C1 segment of cervical spinal cord (tissue), 14 donors: ENCODE measurements at places on chromosomes 11 and 22.

DNA sequence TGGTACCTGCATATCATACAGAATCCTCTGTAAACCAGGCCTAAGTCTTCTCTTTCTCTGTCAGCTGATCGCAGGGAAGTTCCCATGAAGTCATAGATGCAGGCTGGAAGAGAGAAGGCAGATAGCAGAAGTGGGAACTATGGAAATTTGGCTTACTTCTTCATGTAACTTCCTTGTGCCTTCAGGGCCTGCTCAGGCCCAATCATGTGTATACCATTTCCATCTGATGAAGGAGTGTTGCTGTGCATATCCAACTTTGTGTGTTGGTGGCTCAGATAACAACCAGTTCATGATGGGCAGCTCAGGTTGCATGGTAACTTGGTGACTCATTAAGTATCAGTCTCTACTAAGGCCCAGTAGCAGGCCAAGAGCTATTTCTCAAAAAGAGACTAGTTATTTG lies 53.1 kb upstream of the CEP295 start:
- DNase-seq, result no peak

GRCh38 chr11:123509737-123510578 lies 79.9 kb downstream of the GRAMD1B start:
- DNase-seq, result no peak

- no peak for DNase-seq
Observed at GRCh38 chr11:27205250-27205649, 157.8 kb downstream of the CCDC34 start.

DNA sequence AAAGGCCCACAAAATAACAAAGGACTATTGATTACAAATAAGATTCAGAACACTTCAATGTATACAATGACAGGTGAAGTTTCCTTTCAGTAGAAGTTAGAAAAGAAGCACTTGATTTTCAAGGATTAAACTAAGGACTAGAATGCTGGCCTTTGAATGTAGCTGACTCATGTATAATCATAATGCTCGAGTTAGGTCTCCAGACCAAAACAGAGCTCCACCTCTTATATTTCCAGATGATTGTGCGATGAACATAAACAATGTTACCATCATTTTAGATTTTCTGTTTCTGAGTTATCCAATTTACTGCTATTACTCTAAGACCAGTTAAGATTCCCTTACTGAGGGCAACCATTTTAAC lies 40.4 kb upstream of the RAPSN start:
- DNase-seq, result no peak

GRCh38 chr11:2942447-2942846 lies 13.2 kb upstream of the PHLDA2 start:
- DNase-seq, result no peak

GRCh38 chr11:130561441-130561881 lies 113.0 kb downstream of the ADAMTS15 start:
- DNase-seq, result no peak

DNA sequence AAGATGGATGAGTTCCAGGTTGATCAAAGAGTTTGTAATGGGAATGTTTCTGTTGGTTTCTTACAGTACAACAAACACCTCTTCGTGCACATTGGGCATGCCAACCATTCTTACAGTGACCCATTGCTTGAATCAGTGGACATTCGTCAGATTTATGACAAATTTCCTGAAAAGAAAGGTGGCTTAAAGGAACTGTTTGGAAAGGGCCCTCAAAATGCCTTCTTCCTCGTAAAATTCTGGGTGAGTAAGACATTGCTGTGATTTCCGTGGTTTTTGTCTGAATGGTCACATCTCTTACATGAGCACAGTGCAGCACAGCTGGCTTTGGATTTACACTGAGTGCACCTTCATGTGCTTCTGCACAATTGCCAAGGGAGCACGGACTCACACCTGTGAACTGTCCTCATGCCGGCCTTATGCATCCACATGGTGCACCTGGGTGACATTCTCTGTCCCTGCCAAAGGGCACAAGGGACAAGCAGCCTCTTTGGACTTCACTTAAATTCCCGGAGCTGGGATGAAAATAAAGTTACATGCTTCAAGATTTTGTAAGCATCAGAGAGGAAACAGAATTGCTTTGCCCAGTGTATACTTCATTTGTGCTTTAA lies 107.1 kb upstream of the RASSF10 start:
- no peak for DNase-seq

- no peak for DNase-seq
Observed at GRCh38 chr22:44890416-44891292, 119.2 kb downstream of the PHF21B start.

GRCh38 chr22:36713436-36713835 lies 9.9 kb upstream of the CACNG2 start:
- no peak for DNase-seq

GRCh38 chr11:111550258-111550657 lies 9.7 kb downstream of the LAYN start:
- DNase-seq, result no peak

DNA sequence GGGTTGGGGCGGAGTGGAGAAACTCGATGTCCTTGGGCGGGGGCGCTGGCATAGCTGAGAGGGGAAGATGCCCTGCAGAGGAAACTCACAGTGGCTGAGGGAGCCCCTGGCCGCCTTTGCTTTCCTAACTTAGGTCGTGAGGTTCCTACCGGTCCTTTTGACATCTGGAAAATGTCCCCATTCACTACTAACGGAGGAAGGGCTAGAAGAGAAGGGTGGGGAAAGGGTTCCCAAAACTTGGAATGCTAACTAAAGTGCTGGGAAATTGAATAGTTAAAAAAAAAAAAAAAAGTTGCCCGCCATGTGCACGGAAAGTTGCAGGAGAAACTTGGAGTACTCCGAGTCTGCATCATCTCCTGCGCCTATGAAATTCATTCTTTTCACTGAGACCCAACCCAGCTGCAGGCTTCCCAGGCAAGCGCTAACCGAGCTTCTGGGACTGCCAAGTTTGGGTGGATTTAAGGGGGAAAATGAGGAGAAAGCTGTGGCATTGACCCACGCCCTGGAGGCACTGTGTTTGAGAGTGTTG lies 796 bp downstream of the TIMP3 start:
- DNase-seq, result no peak

- DNase-seq, result peak; percentile 59
Observed at GRCh38 chr22:46592390-46592872, 27.8 kb upstream of the GRAMD4 start.

GRCh38 chr11:121291896-121292494 lies 576 bp upstream of the SC5D start:
- peak; percentile 68 for DNase-seq

- no peak for DNase-seq
Observed at GRCh38 chr11:889257-889656, 21.4 kb downstream of the CHID1 start.

DNA sequence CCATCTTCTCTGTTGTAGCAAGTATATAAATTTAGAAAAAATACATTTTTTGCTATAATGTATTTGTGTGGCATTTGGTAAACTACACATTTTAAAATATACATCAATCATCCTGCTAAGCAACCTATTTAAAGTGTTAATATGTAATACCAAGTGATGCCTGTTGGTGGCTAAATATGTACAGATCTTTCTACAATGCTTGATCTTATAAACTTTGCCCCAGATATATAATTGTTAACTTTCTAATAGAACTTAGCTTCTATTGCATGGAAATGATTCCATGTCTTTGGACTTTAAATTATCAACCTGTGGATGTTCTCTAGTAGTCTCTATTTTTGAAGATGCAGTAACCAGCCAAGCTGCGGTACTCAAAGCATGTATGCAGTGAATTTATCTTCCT lies 1260.4 kb upstream of the RAG2 start:
- DNase-seq, result no peak

DNA sequence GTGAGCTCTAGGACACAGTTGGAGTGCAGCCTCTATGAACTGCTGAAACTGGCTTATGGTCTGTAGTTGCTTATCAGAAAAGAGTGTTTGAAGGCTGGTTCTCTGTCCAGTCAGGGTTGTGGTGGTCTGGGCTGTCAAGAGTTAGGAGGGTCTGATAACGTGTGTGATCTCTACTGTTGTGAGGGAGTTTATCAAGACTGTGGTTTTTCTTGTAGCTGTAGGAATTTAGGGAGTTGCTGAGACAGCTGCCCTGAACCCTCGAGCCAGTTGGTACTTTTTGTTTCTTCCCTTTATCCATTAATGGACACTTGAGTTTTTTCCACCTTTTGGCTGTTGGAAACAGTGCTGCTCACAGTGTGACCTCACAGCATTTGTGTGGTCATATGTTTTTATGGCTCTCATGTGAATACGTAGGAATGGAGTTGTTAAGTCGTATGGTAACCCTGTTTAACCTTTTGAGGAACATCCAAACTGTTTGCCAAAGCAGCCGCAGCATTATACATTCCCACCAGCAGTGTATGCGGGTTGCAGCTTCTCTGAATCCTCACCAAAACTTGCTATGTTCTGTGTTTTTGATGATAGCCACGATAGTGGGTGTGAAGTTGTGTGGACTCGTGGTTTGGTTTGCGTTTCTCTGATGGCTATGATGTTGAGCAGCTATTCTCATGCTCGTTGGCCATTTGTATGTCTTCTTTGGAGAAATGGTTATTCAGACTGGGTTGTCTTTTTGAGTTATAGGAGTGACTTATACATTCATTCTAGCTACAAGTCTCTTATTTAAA lies 20.9 kb upstream of the DGCR8 start:
- no peak for DNase-seq

GRCh38 chr11:132920451-132921096 lies 611.7 kb downstream of the OPCML start:
- no peak for DNase-seq

DNA sequence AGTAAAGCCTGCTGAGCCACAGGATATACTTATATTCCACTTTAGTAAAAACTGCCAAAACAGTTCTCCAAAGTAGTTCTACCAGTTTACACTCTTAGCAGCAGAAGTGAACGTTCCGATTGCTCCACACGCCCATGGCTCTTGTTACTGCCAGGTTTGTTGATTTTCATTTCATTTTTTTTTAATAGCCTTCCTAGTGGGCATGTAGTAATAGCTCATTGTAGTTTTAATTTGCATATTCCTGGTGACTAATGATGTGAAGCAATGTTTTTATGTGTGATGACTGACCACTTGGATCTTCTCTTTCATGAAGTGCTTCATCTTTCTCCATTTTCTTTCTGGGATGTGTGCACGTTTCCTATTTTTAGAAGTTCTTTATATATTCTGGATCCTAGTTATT lies 4.8 kb upstream of the C11orf97 start:
- no peak for DNase-seq

DNA sequence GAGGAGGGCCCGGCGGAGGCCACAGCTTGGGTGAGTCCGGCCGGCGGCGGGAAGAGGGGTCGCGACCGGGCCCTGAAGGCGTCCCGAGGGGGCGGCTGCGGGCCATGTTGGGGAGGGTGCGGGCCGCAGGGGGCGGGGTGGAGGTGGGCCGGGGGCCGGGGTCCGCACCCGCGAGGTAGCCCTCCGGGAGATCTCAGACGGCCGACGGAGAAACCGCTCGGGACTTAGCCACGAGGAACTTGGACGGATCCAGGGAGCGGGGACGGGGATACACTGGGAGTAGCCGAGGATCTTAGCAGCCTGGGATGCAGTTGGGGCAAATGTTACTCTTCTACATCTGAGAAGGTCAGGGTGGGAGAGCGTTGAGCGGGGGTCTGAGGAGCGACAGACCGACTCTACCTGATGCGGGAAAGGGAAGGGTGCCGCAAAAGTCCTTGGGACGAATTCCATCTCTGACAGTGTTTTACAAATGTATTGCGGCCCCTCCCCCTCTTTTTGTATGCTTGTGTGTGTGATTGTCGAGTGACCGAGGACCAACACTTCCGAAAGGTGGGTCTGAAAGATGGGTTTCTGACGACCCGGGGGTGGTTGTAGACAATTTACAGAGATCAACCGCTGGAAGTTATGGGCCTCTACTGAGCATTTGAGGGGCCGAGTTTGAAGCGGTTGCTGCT lies 658 bp downstream of the STIP1 start:
- DNase-seq, result peak; percentile 50

DNA sequence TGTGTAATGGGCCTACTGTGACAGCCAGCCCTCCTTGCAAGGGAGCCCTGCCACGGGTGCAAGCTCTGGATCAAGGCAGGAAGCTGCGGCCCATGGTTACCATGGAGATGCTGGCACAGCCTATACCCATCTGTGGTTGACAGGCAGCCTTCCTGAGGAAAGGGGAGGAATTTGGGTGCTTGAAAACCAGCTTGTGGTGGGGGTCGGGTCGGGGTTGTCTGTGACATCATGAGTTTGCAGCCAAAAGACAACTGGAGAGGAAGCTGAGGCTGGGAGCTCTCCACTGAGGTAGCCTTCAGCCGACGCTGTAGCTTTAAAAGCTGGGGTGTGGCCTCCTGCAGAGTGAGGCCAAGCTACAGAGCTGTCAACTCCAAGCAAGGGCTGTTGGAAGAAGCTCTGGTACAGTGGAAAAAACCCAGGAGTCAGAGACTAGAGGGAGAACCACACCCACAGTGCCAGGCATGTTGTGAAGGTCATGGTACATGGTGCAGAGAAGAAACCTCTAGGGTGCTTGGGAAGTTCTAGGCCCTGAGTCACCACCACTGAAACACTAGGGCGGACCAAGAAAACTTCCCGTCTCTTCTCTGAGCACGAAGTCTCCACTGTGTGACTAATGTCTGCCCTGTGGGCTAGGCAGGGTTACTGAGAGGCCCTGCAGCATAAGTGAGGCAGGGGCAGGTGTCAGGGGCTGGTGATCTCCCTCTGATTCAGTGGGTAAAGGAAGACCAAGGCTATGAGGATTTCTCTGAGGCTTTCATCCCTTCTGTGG lies 10.8 kb upstream of the LDHA start:
- DNase-seq, result no peak

GRCh38 chr11:67614730-67615714 lies 8.3 kb downstream of the NDUFV1 start:
- no peak for DNase-seq

DNA sequence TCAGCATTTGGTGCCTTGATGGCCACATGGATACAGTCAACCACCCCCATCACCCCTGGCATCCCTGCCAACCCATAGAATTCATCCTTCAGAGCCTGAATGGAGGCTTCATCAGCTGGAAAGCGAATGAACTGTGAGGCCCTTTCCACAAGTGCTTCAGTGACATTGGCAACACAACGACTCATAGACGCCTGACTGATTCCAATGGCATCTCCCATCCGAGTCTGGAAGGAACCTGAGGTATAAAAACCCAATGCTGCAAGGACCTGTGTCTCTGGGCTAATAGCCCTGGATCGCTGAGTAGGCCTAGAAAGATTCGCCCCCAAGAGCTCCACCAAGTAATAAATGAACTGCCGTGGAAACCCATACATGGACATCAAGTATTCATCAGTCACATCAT lies 1.3 kb downstream of the HARBI1 start:
- no peak for DNase-seq

GRCh38 chr11:107962181-107962580 lies 33.9 kb downstream of the RAB39A start:
- DNase-seq, result no peak

DNA sequence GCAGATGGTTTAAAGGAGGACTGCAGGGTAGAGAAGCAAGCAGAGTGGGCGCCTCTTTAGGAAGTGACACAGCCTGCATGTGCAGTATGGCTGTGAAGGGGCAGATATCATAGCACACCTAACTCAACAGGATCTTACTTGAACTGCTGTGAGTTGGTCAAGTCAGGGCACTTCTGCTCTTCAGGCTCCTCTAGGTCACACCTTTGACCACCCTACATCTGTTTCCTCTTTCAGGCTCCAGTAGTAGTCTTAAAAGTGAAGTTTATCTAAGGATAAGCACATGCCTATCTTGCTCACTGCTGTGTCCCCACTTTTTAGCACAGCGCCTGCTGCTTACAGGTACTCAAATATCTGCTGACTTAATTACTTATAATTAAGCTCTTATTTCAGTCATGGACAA lies 6.5 kb downstream of the MRPL16 start:
- DNase-seq, result no peak

- no peak for DNase-seq
Observed at GRCh38 chr11:9380773-9381172, 3.7 kb upstream of the IPO7 start.
